Hypothalamus (tissue), 51 donors: ENCODE measurements at places on chromosomes 4 and X.

DNA sequence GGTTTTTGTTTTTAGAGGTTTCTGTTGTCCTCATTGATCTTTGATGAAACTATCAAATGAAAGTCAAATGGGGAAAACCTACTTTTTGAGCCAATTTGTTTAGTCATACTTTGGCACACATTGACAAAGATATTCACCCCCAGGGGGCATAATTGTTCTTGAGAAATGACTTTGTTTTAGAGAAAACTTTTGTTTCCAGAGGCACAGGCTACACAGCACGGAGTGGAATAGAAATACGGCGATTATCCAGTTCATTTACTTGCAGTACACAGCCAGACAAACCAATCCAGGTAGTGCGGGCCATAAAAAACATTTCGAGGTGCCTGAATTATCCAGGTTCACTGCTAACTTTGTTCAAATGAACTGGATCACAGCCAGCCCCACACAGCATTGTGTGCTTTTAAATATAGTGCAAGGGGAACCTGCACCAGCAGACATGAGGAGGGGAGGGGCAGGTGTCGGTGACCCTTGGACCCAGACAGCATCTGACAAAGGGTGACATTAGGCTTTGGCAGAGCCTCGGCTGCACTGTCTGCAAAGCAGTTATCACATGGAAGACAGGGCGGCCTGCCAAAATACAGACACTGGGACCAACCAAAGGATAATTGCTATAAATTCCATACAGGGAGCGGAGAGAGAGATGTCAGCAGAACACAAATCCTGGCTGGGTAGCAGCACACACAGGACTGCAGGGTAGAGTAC lies 179.6 kb upstream of the NOCT start:
- DNase-seq, result no peak

- DNase-seq, result no peak
Measured at GRCh38 chr4:7075962-7076695, 8.3 kb upstream of the GRPEL1 start.

GRCh38 chrX:133250184-133251100 lies 32.3 kb upstream of the TFDP3 start:
- no peak for DNase-seq

DNA sequence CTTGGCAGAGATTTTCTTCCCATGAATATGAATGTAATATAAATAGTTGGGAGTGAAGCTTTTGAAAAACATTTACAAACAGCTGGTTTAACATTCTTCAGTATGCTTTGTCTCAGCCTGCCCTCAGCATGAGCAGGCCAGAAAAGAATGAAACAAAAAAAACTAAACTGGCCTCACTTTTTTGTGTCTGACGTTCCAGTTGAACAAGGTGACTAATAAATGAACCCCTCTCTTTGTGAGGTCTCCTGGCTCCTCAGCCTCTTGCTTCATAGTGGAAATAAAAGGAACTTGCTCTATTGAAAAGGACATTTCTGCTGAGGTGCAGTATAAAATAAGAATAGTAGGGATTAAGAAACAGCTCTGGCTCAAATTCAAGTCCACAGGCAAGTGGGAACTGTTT lies 9.4 kb downstream of the CHST7 start:
- no peak for DNase-seq

GRCh38 chr4:107622006-107622405 lies 98.0 kb downstream of the PAPSS1 start:
- no peak for DNase-seq

GRCh38 chrX:131217989-131218388 lies 71.1 kb downstream of the IGSF1 start:
- DNase-seq, result no peak

DNA sequence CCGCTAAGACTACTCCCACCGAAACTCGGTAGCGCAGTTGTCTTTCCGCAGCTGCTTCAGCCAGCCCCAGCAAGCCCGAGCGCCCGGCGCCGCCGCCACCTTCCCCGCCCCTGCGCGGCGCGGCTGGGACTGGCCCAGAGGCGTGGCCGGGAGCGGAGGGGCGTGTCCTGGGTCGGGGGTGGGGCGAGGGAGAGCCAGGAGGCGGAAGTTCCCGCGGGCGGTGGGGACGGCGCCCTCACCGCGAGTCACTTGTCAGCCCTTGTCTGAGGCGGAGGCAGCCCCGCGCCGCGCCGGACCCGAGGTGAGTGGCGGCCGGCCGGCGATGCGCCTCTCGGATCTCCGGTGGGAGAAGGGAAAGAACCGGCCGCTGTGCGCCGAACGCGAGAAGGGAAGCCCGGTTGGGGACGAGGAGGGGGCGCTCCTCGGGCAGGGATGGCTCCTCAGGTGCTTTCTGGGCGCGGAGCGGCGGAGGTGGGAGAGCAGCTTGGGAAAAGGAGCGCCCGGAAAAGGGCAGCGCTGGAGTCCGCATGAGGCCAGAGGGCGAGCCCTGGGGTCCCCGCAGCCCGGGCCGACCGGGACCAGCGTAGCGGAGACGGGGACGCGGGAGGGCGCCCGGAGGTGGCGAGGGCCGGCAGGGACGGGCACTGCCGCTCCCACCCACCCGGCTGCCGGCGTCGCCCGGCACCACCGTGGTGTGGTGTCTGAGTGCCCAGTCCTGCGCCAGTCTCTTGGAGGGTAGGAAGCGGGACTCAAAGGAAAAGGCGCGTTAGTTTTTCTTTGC lies at the start of gene PDLIM5:
PDLIM5 (plus strand) TSS at position 248 of the 781 bp plus-strand sequence. CDS start 3,347 bp downstream, outside the sequence.
- DNase-seq, result peak; percentile 85

DNA sequence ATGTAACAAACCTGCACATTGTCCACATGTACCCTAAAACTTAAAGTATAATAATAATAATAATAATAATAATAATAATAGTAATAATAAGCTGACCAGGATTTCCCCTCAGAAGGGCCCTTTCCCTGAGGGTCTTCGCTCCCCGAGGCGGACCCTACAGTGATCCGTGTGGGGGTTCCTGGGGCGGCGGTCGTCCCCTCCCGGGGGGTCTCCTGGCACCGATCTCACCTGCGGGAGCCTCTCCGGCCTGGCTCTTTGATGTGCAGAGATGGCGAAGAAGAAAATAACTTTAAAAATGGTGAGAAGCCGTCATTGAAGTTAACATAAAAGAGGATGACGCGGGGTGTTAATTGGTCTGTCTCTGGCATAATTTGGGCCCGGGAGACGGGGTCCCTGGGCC lies 48.2 kb upstream of the PPP2R3B start:
- DNase-seq, result no peak

DNA sequence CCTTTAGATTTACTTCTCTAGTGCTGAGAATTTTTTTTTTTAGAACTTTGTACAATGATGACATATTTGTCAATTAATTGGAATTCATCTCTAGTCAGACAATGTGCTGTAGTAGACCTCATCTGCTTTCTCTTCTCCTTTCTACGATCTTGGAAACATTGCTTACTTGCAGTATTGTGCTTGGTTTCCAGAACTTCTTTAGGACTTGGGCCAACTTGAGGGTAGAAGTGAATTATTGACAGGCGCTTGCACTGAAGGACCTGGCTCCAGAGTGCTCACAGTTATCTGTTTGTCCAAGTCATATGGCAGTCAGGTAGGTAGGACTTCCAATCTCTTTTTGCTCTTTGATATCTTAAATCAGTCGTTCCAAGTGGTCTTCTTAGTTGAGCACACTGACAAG lies 39.6 kb downstream of the FNIP2 start:
- DNase-seq, result no peak

- peak; percentile 30 for DNase-seq
Measured at GRCh38 chr4:110196871-110197528, 1.4 kb downstream of the ELOVL6 start.

DNA sequence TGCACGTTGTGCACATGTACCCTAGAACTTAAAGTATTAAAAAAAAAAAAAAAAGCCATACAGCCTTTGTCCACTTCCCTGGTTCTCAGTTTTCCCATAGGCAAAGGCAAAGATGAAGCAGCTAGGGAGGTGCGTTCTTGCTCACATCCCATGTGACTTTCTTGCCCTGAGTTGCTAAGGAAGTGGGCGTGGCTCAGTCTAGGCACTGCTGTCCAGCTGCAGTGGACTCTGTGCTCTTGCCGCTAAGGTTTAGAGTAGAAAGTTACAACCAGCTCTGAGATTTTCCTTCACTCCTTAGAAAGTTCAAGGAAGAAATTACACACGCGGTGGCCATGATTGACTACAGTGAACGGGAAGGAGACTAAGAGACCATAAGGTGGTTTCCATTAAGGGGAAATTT lies 144.7 kb downstream of the NAA11 start:
- DNase-seq, result no peak

DNA sequence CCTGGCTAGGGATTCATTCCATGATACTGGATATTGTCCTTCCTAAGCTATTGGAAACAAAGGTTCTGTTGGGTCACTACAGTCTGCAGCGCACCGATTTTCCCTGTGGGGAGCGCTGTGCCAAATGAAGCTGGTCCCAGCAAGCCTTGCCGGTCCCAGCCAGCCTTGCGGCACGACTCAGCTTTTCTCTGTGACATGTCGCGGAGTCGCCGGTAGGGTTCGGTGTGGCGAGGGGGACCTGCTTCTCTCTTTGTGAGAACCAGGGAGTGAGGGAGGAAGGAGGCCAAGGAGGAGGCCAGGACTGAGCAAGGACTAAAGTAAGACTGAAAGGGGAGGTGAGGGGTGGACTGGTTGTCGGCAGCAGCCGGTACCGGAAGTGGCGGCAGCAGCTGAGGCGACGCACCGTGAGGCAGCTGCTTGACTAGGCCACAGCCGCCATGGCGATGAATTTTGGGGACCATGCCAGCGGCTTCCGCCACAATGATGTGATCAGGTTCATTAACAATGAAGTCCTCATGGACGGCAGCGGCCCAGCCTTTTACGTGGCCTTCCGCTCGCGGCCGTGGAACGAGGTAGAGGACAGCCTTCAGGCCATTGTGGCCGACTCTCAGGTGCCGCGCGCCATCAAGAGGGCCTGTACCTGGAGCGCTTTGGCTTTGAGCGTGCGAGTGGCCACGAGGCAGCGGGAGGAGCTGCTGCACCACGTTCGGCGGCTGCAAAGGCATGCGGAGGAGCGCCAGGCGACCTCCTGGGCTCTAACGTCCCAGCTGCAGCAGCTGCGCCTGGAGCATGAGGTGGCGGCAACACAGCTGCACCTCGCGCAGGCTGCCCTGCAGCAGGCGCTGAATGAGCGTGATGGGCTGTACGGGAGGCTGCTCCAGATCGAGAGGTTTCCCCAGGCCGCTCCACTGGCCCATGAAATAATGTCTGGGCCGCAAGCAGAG lies at the start of gene TEX13D:
TEX13D (plus strand) TSS at position 180 of the 944 bp plus-strand sequence; CDS start at position 438, 258 bp downstream.
- DNase-seq, result no peak

GRCh38 chrX:24838629-24839028 lies 144.9 kb downstream of the POLA1 start:
- DNase-seq, result no peak

GRCh38 chr4:36054694-36055422 lies 189.5 kb downstream of the ARAP2 start:
- no peak for DNase-seq

DNA sequence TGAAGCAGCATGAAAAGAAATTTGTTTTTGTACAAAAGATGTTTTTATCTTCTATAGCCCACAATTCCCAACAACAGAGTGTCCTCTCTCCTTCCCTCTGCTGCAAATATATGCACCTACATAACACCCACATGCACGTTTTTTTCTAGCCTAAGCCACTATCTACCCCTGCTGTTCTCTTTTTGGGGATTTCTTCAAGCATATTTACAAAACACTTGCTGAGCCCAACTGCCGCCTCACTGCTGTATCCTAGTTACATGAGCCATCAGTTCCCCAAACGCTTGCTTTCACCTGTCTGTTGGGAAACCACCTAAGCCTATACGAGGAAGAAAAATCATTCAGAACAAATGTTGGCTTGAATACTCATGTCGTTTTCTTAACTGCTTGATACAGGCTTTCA lies 127.2 kb downstream of the CHRNA9 start:
- DNase-seq, result no peak

GRCh38 chr4:120083152-120083551 lies 16.5 kb upstream of the MAD2L1 start:
- DNase-seq, result no peak

- no peak for DNase-seq
Measured at GRCh38 chr4:185276036-185276435, 66.6 kb downstream of the SNX25 start.

DNA sequence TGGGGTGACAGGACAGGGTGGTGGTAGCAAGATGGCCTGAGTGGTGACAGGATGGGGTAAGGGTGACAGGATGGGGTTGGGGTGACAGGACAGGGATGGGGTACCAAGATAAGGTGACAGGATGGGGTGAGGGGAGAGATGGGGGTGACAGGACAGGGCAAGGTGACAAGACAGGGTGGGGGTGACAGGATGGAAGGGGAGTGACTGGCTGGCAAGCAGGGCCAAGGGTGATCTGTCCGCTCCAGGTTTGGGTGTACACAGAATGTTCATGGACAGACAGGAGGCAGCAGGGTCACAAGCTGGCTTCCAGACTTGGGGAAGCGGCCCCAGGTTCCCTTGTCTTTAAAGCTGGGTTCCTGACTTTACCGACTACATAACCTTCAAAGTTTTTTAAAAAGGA lies 23.3 kb downstream of the RNF212 start:
- no peak for DNase-seq

DNA sequence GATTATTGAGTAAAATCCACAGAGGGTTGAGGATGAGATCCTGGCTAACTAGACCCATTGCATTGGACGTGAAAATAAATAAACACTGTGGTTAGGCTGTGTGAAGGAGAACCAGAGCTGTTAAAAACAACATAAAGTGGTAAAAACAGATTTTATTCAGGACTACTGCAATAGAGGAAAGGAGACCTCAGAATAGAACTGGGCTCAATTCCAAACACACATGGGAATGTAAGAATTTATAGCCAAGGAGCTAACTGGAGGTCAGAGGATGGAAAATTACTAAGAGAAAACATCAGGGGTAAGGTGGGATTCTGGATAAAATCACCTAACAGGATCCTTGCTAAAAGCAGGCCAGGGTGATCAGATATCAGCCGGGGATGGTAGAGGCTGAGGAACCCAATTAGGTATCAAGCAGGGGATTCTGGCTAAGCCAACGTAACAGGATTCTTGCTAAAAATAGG lies 112.4 kb downstream of the RNF150 start:
- DNase-seq, result no peak

GRCh38 chr4:86919561-86920223 lies 15.1 kb upstream of the AFF1 start:
- no peak for DNase-seq

DNA sequence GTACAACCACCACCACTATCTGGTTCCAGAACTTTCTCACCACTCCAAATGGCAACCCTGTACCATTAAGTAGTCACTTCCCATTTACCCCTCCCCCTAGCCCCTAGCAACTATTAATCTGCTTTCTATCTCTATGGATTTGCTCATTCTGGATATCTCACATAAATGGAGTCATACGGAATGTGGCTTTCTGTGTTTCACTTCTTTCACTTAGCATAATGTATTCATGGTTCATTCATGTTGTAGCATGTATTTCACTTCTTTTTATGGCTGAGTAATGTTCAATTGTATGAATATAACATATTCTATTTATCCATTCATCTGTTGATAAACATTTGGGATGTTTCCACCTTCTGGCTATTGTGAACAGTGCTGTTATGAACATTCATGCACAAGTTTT lies 104.7 kb downstream of the AMMECR1 start:
- DNase-seq, result no peak

- no peak for DNase-seq
Measured at GRCh38 chrX:11591723-11592346, 73.9 kb downstream of the ARHGAP6 start.

DNA sequence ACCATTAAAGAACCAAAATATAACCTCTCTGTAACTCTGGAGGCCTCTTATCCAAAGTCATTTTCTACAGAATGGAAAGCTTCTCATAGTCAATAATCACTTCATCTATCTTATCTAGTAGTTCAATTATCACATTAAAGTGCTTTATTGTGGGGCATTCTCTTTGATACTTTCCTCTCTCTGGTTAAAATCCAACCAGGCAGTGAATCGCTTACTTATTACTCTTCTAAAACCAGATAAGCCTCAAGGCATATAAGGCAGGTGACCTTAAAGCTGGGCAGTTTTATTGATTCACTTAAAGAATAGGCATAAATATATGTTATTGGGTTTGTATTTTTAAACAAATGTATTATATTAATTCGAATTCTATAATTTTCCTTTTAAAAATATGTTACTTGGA lies 2162.1 kb upstream of the TENM3 start:
- DNase-seq, result no peak
